ENCODE measurements at places on chromosomes 16 and 17. TPM values are rescaled to one million over a fixed set of nuclear protein-coding genes. Genes with fewer than 3 reads are reported as not detected.

C17orf107 gene
- total RNA-seq: 3.8 TPM

TPSAB1 gene
- total RNA-seq: not detected

SLC47A2 gene
- 0.63 TPM for total RNA-seq

TBC1D3D gene
- total RNA-seq: not detected

ZFHX3 gene
- 7.2 TPM for total RNA-seq

SEZ6 gene
- total RNA-seq: 105 TPM

TMEM88 gene
- total RNA-seq: 1.9 TPM

DPEP3 gene
- total RNA-seq: not detected

MILR1 gene
- 1.6 TPM for total RNA-seq

CSH1 gene
- not detected for total RNA-seq

TMC7 gene
- total RNA-seq: 3.4 TPM

MLYCD gene
- total RNA-seq: 11.3 TPM

PLK1 gene
- 5.9 TPM for total RNA-seq

COA3 gene
- 65.7 TPM for total RNA-seq

HBA1 gene
- 263 TPM for total RNA-seq

ARHGDIG gene
- 60.1 TPM for total RNA-seq

CCL1 gene
- not detected for total RNA-seq

KRTAP9-8 gene
- total RNA-seq: not detected

MLKL gene
- total RNA-seq: 0.63 TPM

TBC1D3I gene
- not detected for total RNA-seq

HBA2 gene
- total RNA-seq: 363 TPM
